Right renal cortex interstitium (tissue), 3 donors: ENCODE measurements at places on chromosomes 6 and 20. TPM values are rescaled to one million over a fixed set of nuclear protein-coding genes. Genes with fewer than 3 reads are reported as not detected.

Gene MEI4
- polyA plus RNA-seq: 1.7 TPM

Gene ELOVL4
- polyA plus RNA-seq: 3.5 TPM

- no peak for DNase-seq
Measured at GRCh38 chr20:20702330-20703245, 9.9 kb downstream of the RALGAPA2 start.

Gene CD40
- 5.9 TPM for polyA plus RNA-seq

- no peak for DNase-seq
Measured at GRCh38 chr20:63379296-63379695, 18.1 kb upstream of the CHRNA4 start.

- DNase-seq: no peak
Measured at GRCh38 chr6:33789550-33789895, 593 bp upstream of the LEMD2 start.

GRCh38 chr6:17415321-17415720 lies 21.9 kb downstream of the CAP2 start:
- no peak for DNase-seq

Gene TSPO2
- polyA plus RNA-seq: 0.35 TPM

Gene MACROD2
- 14.5 TPM for polyA plus RNA-seq

DNA sequence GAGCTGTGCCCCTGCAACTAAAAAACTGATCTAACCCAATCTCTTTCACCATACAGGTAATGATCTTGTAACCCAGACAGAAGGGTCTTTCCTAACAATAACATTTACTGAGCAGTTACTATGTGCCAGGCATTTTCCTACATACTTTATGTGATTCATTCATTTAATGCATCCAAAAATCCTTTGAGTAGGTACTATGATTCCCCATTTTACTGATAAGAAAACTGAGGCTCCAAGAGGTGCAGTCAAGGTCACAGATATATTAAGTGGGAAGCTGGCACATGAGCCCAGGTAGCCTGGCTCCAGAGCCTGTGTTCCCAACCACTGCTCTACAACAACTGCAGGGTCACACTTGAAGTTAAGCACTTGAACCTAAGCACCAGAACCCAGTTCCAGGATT lies 87.6 kb downstream of the NCR2 start:
- no peak for DNase-seq

Gene SLC25A27
- 36.9 TPM for polyA plus RNA-seq

DNA sequence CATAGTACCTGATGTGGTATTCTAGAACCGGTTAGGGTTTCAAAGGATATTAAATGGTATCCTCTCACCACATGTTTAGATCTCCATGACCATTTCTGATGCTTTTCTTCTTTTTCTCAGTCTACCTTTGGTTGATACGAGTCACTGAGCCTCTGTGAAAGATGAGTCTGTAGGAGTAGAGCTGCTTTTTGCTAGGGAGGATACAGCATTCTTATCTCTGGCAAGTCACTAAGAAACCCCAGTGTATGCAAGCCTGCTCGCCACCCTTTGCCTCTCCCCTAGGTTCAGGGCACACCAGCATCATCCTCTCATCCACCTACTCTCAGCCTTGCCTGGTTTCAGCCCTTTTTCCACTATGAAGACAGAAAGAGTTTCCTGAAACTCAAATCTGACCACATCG lies 89.9 kb downstream of the MTFR2 start:
- DNase-seq: no peak

DNA sequence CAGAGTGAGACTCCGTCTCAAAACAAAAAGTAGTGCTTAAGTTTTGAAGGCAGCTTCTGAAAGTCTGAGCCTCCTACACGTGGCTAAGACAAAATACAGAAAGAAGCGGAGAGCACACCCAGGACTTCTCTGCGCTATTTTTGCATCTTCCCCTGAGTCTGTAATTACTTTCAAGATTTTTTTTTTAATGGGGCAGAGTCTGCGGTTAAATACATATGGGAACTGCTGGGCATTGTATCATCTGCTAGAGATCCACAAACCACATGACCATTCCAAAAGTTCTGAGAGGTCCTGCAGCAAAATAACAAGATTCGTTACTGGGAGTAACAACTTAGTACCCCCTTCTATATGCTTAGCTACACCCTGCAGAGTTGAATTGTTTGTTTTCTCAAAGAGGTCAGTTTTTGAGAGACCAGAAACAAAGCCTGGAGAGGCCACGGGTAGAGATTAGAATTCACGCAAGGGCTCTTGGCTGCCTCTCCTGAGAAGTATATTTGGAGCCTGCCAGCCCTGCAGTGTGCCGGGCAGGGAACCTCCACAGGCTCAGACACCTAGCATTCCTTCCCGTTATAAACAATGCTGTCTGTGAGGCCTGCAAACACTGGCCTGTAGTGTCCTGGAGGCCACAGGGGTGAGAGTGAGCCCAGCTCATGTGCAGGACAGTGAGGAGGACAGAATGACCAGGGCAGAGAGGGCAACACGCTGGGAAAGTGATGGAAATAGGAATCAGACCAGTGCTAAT lies 48.2 kb upstream of the FAM50B start:
- DNase-seq: no peak

GRCh38 chr20:51712501-51713212 lies 55.5 kb downstream of the ATP9A start:
- DNase-seq: no peak

- DNase-seq: no peak
Measured at GRCh38 chr20:52402950-52403349, 211.4 kb upstream of the ZFP64 start.

DNA sequence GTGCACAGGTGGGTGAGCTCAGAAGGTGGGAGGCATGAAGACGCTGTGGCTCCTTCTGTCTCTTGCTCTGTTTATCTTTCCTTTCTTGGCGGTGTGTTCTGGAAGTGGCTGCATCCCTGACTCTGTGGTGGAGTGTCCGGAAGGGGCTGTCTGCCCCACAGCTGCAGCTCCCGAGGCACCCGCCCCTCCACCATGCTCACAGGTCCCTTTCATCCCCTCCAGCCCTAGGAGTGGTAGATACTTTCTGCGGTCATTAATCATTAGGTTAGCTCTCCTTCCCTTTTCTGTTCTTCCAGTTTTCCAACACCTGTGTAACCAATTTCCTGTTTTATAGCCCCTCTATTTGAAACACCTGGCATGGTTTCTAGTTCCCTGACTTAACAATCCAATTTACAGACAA lies 65.6 kb downstream of the GJA10 start:
- no peak for DNase-seq

GRCh38 chr6:92507552-92507951 lies 911.8 kb downstream of the EPHA7 start:
- DNase-seq: no peak

Gene ZNF165
- polyA plus RNA-seq: 4.7 TPM

- no peak for DNase-seq
Measured at GRCh38 chr6:51531623-51532022, 555.8 kb downstream of the PKHD1 start.

GRCh38 chr6:1657116-1657770 lies 47.5 kb downstream of the FOXC1 start:
- peak; percentile 56 for DNase-seq

Gene EYA2
- 0.49 TPM for polyA plus RNA-seq

GRCh38 chr20:48156521-48156920 lies 371.2 kb upstream of the SULF2 start:
- no peak for DNase-seq

Gene NOX3
- 2.1 TPM for polyA plus RNA-seq

DNA sequence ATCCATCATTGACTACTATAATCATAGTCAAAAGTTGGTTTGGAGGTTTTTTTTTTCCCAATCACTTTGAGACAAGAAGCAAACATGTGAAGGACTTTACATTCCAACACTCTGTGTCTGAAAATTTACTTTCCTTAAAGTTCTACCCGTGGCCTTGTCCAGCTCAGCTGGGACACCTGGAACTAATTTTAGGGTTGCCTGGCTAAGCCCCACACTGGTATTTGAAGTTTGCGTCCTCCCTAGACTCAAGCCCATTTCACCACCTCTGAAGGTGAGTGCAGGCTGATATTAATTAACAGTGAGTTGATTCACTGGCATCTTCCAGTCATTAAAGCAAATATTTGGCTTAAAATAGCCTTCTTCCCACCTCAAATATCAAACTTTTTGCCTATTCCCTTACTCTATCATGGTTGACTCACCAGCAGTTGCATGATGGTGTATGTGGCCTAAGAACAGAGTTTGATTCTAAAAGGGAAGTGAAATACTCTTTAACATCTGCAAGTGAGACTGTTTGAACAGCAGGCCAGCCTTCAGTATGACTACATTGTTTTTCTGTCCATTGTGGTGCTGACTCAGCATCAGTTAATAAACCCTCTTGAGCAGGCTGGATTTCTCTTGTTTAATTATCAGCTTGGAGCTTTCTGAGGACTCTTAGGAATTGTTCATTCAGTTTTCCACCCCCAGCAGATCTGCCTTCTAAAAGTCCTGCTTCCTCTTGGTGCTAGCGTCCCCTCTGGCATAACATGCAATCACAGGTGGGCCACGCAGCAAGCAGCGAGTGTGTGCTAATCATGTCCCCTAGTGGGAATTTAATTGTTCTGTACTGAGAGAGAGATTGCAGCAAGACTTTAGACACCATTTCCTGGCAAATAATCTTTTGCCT lies 1.8 kb upstream of the PRDM1 start:
- DNase-seq: no peak

Gene MRAP2
- 3.4 TPM for polyA plus RNA-seq

- no peak for DNase-seq
Measured at GRCh38 chr20:51404297-51405060, 138.0 kb downstream of the NFATC2 start.

DNA sequence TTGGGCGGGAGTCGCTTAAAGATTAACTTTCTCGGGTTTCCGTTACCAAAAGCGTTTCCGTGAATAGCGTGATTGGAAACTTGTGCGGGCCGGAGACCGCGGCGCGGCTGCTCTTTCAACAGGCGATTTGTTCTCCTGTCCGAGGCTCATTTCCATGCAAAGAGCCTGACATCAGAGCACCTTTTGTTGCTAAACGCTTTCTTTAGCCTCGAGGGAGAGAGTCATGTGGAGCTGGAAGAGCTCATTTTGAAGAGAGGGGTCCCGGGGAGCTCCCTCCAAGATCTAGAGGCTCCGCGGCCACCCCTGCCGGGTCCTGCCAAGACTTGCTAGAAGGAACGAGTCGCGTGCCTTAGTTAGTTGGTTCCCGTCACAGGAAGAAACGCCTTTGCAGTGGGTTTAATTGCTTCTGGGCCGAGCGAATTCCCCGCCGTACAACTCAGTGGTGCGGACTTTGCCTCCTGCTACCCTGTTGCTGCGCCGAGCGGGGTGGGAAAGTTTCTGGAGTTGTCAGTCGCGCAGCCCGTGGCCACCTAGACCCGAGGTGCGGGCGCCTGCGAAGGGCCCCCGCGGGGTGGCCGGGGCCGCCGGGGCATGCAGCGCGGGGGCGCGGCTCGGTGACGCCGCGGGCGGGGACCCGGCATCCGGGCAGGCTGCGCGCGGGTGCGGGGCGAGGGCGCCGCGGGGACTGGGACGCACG lies at the start of gene SASH1:
Gene SASH1, plus strand, starts transcription at position 489 of the 697 bp plus-strand sequence. CDS start 230 bp downstream, outside the sequence.
- peak; percentile 78 for DNase-seq

GRCh38 chr6:3963426-3963825 lies 114.3 kb downstream of the FAM50B start:
- no peak for DNase-seq

Gene ELOVL2
- polyA plus RNA-seq: 9.0 TPM

Gene TTK
- 23.6 TPM for polyA plus RNA-seq

Gene HLA-DRA
- polyA plus RNA-seq: 110 TPM

Gene APCDD1L
- 9.4 TPM for polyA plus RNA-seq

Gene MUC22
- polyA plus RNA-seq: not detected

Gene MYMX
- polyA plus RNA-seq: 0.85 TPM

Gene DEF6
- 3.2 TPM for polyA plus RNA-seq

DNA sequence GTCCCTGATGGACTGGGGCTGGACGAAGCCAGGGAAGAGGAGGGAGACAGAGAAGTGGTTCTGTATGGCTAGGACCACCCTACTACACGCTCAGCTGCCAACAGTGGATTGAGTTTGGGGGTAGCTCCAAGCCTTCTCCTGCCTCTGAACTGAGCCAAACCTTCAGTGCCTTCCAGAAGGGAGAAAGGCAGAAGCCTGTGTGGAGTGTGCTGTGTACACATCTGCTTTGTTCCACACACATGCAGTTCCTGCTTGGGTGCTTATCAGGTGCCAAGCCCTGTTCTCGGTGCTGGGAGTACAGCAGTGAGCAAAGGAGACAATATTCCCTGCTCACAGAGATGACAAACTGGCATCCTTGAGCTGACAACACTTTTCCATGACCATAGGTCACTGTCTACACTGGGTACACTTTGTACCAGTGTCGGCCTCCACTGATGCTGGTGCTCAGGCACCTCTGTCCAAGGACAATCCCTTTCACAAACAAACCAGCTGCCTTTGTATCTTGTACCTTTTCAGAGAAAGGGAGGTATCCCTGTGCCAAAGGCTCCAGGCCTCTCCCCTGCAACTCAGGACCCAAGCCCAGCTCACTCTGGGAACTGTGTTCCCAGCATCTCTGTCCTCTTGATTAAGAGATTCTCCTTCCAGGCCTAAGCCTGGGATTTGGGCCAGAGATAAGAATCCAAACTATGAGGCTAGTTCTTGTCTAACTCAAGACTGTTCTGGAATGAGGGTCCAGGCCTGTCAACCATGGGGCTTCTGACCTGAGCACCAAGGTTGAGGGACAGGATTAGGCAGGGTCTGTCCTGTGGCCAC lies 11.3 kb upstream of the RBCK1 start:
- DNase-seq: no peak

GRCh38 chr6:154399097-154399496 lies 42.5 kb upstream of the IPCEF1 start:
- DNase-seq: no peak

Gene TCF15
- 1.3 TPM for polyA plus RNA-seq

GRCh38 chr20:39878809-39879208 lies 810.2 kb downstream of the MAFB start:
- DNase-seq: no peak

DNA sequence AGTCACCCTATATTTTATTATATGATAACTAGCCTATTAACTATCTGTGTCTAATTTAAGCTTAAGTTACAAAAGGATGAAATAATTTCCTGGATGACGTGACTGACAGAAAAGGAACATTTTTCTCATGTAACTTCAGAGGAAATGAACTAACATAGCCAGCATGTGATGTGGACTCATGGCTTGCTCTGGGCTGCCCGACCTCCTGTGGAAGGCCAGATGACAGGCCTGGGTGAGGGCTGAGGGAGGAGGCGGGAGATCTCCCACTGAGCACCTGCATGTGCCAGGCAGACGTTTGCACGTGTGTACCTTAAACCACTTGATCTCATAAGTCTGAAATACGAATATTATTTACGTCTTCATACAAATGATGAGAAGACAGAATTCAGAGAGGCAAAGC lies 321.1 kb downstream of the SYNE1 start:
- no peak for DNase-seq

- DNase-seq: no peak
Measured at GRCh38 chr6:153645326-153645725, 393.7 kb upstream of the OPRM1 start.

Gene SS18L1
- 16.3 TPM for polyA plus RNA-seq

- DNase-seq: no peak
Measured at GRCh38 chr6:71855406-71855805, 30.9 kb upstream of the RIMS1 start.

Gene CAGE1
- polyA plus RNA-seq: not detected

DNA sequence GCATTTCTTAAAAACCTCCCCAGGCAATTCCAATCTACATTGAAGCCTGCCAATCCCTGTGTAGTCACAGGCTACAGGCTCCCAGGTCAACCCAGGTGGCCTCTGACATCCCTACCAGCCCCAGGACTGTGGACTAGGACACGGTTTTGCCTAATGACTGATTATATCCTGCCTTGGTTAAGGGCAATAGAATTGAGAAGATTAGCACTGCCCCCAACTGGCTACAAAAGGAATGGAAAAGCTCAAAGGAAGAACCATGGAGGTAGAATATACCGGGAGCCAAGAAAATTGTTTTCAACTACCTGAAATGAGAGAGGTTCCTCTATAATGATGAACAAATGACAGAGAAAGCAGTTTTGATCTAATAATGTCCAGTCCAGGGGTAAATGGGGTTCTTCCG lies 421.1 kb upstream of the AGPAT4 start:
- no peak for DNase-seq

Gene TGM3
- polyA plus RNA-seq: 0.54 TPM
